Fibroblast of the conjunctiva (primary cell): ENCODE measurements at places on chromosomes 6 and 20.
A peak's percentile ranks its signal among the peaks of the same experiment; 100 is the strongest.

DNA sequence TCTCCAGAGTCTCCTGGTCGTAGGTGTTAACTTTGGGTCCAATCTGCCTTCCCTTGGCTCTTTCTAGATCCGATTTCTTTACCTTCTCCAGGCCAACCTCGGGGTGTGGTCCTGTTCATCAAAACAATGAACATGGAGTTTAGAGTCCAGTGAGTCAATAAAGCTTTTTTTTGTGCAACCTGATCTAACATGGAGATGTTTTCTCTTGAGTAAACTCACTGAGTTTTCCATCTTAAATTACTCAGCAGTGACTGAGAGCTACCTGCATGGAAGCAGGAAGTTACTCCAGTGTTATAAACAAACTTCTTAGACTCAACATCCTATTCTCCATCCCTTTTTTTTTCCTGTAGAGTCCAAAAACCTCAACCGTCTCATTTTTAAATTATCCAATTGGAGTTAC lies 14.9 kb upstream of the SLC22A1 start:
- DNase-seq, result no peak

GRCh38 chr20:45017281-45017680 lies 51.0 kb downstream of the STK4 start:
- DNase-seq, result no peak

DNA sequence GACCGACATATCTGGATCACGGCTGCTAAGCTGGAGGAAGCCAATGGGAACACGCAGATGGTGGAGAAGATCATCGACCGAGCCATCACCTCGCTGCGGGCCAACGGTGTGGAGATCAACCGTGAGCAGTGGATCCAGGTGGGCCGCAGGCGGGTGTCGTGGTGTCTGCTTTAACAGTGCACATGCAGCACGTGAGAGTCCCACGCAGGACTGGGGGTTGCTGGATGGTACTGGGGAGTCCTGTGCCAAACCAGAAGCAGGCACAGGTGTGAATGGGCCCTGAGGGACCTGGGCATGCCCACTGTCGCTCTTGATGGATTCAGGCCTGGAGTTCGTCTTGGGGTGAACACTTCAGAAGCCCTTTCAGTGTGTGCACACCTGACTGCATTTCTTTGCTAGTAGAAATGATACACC lies 24.6 kb upstream of the C20orf204 start:
- no peak for DNase-seq

DNA sequence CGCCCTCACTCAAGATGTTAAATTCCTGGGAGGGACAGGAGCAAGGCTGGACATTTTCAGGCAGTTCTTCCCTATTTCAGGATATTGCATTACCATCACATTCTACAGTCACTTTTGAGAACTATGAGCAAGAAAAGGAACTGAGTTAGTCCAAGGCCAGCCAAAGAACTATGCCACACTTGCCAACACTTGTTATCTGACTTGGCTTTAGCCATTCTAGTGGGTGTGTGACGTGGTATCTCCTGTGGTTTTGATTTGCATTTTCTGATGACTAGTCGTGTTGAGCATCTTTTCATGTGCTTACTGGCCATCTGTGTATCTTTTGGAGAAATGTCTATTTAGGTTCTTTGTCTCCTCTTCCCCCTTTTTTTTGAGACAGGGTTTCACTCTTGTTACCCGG lies 12.0 kb downstream of the XRN2 start:
- DNase-seq, result no peak

GRCh38 chr6:84271061-84271716 lies 43.7 kb upstream of the CEP162 start:
- no peak for DNase-seq

GRCh38 chr6:3871515-3871914 lies 22.3 kb downstream of the FAM50B start:
- no peak for DNase-seq

- peak; percentile 23 for DNase-seq
Measured at GRCh38 chr20:1844325-1845162, 50.7 kb upstream of the SIRPA start.

- DNase-seq, result no peak
Measured at GRCh38 chr6:157727629-157728182, 95.3 kb upstream of the SNX9 start.

DNA sequence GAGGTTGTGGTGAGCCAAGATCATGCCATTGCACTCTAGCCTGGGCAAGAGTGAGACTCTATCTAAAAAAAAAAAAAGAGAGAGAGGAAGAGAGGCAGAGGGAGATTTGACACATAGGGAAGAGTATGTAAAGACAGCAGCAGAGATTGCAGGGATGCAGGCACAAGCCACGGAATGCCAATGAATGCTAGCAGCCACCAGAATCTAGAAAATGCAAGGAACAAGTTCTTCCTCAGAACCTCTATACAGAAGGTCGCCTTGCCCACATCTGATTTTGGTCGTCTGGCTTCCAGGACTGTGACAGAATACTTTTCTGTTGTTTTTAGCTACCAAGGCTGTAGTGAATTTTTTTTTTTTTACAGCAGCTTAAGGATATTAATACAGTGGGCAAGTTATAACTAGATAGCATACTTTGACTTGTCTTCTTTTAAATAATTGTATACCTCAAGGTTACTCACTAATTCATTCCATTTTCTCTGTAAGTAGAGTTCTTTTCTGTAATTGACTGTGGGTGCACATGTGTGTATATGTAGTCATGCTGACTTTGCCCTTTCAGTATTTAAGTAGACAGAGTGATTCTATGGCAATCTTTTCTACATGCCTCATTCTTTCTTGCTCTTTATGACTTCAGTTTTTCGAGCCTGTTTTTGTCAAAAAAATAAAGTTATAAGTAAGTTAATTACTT lies 402.2 kb downstream of the GJA1 start:
- DNase-seq, result no peak

DNA sequence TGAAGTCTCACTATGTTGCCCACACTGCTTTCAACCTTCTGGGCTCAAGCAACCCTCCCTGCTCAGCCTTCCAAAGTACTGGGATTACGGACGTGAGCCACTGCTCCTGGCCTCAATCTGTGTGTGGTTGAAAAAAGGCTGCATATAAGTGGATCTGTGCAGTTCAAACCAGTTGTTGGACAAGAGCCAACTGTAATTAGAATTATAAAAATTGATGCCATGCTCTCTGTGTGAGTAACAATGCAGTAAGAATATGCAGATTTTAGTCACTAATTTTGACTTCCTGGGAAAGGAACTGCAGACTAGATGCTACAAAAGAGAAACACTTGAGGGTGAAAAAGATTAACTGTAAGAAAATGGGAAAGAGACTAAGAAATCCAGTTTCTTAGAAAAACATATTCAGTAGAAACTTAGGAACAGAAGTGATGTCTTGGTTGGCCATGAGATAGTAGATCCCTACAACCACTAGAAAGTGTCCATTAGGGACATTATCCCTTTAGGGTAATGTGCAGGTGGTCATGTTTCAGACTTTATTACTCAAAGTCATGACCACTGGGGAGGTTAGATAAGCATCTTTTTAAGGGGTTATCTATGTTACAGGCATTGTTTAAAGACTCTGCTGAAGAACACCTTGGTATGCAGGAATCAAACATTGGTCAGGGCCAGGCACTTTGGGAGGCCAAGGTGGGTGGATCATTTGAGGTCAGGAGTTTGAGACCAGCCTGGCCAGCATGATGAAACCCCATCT lies 26.3 kb downstream of the ITCH start:
- no peak for DNase-seq

- DNase-seq, result peak; percentile 48
Measured at GRCh38 chr6:52566853-52567279, 10.0 kb downstream of the TRAM2 start.

DNA sequence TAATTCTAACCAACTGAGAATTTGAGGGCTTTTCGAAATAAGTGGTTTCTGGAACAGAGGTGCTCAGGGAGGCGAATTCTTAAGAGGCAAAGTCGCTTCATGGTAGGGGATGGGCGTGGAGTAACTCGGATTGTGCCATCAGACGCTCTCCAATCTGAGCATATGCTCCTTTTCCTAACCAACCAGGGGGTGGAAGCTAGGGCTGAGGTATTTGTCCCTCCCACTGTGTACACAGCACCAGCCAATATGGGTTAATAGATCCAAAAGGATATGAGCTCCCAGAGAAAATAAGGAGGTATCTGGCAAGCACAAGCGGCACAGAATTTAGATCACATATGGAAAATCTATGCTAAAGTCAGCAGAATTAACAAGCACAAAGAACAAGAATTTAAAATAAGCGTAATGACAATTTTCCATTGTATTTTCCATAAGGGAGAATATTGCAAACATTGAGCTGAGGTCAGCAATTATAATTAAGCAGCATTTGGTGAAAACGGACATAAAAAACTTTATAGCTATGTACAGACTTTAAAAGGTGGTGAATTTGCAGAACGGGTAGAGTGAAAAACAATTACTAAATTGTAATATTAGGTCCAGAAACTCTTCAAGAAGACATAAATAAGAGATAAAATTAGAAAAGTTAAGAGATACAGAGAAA lies 55.0 kb upstream of the PHACTR1 start:
- DNase-seq, result no peak

GRCh38 chr6:121319112-121319553 lies 15.1 kb downstream of the TBC1D32 start:
- DNase-seq, result no peak

- no peak for DNase-seq
Measured at GRCh38 chr6:15775076-15775634, 112.3 kb upstream of the DTNBP1 start.

GRCh38 chr20:40314278-40314677 lies 374.8 kb downstream of the MAFB start:
- no peak for DNase-seq

GRCh38 chr6:109009962-109010704 lies 84.5 kb downstream of the SESN1 start:
- DNase-seq, result no peak

GRCh38 chr20:22829356-22829755 lies 205.8 kb upstream of the SSTR4 start:
- no peak for DNase-seq

- no peak for DNase-seq
Measured at GRCh38 chr6:150751296-150751695, 114.2 kb upstream of the MTHFD1L start.

DNA sequence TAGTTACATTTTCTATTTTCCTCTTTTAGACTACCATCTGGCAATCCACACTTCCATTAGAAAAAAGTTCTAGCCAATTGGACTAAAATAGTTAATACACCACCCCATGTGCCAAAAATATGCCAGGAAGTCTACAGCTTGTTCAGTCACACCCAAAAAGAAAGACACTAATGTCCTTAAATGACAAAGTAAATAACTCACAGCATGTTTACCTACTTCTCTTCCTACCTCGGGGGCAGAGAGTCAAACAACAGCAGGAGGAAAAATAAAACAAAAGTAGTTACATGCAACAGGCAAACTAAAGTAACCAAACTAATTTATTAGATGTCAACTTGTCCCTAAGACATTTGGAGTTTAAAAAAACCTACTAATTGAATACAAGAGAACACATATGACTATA lies 57.0 kb downstream of the UBE3D start:
- no peak for DNase-seq
